ENCODE measurements at places on chromosomes 13 and 19.

DNA sequence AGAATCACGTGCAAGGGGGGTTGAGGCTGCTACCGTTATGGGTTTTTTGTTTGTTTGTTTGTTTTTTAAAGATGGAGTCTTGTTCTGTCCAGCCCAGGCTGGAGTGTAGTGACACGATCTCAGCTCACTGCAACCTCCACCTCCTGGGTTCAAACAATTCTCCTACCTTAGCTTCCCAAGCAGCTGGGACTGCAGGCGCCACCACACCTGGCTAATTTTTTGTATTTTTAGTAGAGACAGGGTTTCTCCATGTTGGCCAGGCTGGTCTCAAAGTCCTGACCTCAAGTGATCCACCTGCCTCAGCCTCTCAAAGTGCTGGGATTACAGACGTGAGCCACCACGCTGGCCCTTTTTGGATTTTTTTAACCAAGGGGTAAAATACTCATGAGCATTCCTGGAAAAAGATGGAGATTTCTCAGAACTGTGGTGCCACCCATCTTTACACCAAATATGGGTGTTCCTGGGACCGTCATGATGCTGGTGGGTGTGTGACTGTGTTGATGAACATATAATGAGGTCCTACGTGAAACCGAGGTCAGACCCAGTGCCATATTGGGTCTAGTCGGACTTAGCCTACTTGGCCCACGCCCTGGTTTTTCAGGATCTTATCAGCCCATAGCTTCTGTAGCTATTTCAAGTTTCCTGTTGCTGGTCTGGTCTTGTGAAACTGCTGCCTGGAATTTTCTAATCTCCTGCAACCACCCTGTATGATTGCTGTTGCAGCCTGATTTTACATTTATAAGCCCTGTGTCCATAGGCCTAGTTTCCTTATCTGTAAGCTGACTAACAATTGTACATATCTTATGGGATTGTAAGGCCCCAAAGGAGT, 6.2 kb downstream of the PPP1R15A start:
- no peak for DNase-seq

DNA sequence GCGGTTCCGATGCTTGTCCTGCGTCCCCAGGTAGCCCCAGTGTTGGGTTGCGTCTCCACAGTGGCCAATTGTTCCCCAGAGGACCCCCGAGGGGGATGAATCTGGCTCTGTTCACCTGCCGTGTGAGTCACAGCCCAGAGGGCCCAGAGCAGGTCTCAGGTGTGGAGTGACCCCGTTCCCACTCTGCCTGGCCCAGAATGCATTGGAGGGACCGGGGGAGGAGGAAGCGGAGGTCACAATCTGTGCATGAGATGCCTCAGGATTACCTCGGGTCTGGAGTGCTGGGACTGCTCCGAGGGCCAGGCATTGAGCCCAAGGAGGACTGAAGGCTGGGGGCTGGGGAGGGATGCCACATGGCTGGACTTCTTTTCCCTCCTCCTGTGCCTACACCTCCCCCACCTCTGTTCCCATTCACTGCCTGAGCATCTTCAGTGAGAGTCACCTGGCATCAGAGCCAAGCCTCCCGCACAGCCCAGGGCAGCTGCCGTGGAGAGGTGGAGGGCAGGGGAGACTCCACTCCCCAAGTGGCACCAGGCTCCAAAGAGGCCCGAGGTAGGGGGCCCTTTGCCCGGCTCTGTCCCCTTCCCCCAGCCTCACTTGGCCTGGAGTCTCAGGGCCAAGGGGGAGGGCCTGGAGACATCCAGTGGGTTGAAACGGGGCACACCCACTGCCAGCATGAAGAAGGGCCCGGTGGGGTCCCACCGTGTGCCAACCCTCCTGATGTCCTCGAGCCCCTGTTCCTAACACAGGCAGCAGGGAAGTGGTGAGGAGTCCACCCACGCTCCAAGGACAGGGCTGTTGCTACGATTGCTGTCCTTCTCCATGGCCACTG, 81.1 kb downstream of the CHST8 start:
- DNase-seq: no peak

DNA sequence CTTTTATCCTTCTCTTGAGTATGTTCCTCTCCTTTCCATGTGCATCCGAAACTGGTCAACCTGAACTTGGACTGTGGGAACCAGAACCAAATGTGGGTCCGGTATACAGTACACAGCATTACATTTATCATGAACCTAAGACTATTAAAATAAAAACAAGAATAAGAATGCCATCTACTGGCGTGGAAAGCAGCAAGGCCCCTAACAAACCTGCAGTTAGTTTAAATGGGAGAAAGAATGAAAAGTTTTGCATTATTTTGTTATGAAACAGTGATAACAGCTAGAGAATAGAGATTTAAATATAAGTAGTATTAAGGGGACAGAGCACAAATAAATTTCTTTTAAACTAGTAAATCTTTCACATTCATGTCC, 159.5 kb downstream of the RBM26 start:
- no peak for DNase-seq

DNA sequence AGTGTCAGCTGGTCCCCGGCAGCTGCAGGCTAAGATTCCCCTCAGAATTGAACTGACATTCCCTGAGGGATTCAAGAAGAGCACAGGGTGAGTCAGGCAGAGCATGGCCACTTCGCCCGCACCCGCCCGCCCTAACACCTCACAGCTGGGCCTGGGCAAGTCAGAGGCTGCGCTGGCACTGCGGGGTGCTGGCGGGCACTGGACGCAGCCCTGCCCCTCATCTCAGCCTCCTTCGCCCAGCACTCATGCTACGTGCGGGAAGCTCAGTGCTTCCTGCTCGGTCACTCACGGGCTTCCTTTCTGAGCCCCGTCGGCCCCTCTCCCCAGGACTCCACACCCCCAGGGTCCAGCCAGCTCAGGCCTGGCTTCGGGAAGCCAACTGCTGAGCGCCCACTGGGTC, 56.9 kb downstream of the MLLT1 start:
- DNase-seq: no peak

DNA sequence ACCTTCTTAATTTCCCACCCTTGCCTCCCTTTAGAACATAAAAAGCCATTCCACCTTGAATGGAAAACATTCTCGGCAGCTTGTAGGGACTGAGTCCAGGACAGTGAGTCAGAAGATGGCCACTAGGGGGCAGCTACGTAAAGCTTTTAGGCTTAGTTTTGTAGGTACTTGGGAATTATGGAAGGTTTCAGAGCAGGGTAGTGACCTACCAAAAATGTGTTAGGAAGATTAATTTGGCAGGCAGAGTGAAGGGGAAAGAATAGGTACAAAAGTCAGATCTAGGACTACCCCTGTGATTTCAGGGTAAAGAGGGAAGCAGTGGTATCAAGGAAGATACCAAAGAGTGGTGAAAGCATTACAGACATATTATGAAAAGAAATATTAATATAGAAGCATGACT, 198.4 kb downstream of the NDFIP2 start:
- no peak for DNase-seq

DNA sequence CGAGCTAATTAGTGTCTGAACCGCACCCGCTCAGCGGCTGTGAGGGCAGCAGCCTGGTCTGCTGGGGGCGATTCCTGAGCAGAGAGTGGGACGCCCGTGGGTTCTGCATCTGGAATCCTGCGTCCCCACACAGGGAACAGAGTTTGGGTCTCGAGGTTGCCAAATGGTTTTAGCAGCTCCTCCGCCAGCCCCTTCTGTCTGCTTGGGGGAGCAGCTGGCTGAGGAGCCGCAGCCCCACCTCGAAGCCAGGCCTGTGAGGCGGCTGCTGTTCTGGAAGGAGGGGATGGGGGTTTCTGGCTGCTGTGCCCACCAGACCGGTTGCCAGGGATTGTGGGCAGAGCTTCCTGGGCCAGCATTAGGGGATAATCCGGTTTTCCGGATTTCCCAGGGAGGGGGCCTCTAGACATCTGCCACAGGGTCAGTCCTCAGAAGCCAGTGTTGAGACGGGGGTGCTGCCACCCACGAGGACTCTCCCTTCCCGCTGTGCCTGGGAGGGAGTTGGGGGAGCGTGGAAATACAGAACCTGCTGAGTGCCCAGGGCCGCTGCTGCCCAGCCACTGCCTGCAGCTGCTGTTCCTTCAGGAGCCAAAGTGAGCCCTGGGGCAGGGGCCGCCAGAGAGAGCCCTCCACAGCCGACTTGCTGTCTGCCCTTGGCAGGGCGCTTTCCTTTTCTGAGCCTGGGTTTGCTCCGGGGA, 2.0 kb downstream of the CDC34 start:
- DNase-seq: no peak

GRCh38 chr13:35770756-35771297, 294.3 kb upstream of the MAB21L1 start:
- DNase-seq: no peak

DNA sequence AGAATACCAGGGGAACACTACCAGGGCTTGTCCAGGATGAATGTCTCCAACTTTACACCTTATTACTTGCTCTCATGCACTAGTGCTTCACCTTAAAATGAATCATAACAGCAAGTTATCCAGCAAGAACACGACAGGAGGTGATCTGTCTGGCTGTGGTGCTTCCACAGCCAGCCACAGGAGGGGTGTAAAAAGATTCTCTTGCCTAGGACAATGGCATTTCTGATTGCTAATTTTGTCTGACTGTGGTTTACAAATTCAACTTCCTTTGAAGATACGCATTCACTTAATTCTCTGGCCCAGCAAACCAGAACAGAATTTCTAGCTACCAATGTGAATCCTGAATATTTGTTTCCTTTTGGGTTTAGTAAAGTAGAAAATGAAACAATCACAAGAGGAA, 23.1 kb upstream of the COG3 start:
- no peak for DNase-seq

DNA sequence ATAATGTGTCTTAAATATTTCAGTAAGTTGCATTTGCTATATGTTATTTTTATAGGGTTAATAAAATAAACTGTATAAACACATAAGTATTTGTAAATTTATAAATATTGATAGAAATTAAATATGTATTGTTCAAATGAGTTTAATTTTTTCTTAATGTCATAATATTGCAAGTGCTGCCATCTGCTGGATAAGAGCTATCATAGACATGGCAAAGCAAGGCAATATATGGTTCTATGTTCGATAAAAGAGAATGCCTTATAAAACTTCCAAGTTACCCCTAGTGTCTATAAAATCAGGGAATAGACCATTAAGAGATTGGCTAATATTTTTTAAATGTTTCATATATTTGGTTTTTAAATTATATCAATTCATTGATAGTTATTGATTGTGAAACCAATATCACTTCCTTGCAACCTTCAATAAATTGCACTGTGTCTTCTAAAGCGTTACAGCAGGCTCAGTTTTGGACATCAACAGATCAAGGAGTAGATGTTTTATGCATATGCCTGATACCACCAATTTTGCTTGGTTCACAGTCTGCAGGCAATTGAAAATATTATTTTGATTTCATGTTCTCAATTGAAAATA, 29.0 kb upstream of the SLITRK6 start:
- no peak for DNase-seq

DNA sequence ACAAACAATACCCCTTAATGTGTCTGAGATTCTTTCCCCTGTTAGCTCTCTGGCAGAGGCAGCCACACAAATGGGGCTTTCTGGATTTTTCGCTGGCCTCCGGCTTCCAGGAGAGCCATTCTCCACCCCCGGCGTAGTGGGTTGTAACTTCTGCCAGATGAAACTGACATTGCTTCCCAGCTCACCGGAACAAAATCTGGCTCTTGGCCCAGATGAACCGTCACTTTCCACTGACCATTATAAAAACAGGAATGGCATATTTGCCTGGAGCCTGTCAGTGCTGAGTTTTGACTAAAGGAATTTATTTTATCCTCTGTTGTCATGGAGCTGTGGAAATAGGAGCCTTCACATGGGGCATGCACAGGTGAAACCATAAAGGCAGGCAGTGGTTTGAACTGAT, 120.6 kb upstream of the GPR12 start:
- DNase-seq: no peak

DNA sequence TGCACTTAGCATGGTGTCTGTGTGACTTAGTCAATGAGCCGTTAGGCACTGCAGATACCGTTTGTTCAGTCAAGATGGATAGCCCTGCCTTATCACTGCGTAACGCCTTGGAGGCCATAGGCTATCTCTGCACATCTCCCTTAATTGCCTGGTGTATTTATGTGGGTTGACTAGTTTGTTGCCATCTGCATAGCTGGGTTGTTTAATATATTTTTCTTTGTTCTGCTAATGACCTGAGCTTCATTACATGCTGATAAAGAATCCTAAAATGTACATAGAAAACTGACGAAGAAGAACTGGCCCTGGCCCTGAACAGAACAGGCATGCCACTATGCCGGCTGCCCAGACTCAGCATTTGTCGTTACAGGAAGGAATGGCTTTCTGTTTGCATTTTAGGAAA, 297.8 kb downstream of the SHISA2 start:
- no peak for DNase-seq

- DNase-seq: no peak
Observed at GRCh38 chr13:109974354-109974753, 188.0 kb upstream of the IRS2 start.

DNA sequence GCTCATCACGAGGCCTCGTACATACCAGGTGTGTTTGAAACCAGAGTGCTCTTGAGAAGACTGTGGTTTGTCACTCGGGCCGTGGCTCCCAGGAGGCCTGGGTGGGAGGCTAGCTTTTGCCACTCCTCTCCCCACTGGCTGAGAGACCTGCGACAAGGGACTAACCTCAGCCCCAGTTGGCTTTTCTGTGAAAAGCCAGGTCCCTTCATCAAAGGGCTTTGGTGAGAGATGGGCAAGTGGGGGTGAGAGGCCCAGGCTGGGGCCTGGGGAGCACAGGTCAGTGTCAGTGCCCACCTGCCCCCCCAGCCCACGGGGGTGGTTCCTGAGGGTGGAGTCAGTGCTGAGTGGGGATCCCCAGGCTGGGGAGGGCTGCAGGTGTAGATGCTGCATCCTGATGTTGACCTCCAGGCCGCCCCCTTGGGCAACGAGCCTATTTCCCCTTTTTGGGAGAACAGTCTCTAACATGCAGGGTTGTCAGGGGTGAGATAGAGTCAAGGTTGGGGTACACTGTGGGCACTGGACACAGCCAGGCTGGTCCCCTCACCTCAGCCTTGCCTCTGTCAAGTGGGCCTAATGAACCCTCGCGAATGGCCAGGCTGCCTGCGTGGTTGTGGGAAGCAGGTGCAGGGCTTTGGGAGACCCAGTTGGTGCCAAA, 661 bp downstream of the KCNJ14 start:
- DNase-seq: no peak

GRCh38 chr13:75202981-75203380, 279.0 kb downstream of the TBC1D4 start:
- DNase-seq: no peak

- no peak for DNase-seq
Observed at GRCh38 chr19:2976609-2977000, 759 bp upstream of the TLE6 start.

DNA sequence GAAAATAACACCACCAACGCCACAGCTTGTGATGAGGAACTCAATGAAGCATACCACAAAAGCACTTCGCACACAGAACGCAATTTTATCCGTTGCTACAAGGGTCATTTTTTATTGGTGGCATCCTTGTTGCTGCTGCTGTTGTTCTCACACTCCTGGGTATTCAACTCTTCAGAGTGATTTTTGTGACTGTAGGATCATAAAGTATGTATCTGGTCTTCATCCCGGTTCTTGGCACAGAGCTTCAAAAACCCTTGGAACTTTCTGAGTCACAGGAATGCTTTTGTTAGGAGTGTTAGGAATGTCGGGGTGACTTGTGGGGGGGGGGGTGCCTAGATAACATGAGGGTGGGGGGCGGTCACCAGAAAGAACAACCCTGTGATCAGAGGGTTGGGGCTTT, 108.4 kb downstream of the ZNF557 start:
- DNase-seq: no peak
